ENCODE measurements at places on chromosomes 7 and 10. TPM values are rescaled to one million over a fixed set of nuclear protein-coding genes. Genes with fewer than 3 reads are reported as not detected.

Gene HELLS
- 187 TPM for total RNA-seq

Gene TRIM73
- 6.8 TPM for total RNA-seq

Gene CYP2C19
- total RNA-seq, result not detected

Gene ASAH2B
- total RNA-seq, result 7.3 TPM

Gene MYO3A
- total RNA-seq, result 0.82 TPM

Gene SLC16A12
- not detected for total RNA-seq

Gene TRIL
- total RNA-seq, result 61.5 TPM

Gene NPTX2
- 15.9 TPM for total RNA-seq

Gene ANKRD2
- not detected for total RNA-seq

Gene FKBP6
- not detected for total RNA-seq

Gene C10orf62
- not detected for total RNA-seq

Gene CFAP70
- total RNA-seq, result 0.84 TPM

Gene TCTN3
- 45.5 TPM for total RNA-seq

Gene NRF1
- 27.5 TPM for total RNA-seq

Gene TET1
- total RNA-seq, result 30.0 TPM

DNA sequence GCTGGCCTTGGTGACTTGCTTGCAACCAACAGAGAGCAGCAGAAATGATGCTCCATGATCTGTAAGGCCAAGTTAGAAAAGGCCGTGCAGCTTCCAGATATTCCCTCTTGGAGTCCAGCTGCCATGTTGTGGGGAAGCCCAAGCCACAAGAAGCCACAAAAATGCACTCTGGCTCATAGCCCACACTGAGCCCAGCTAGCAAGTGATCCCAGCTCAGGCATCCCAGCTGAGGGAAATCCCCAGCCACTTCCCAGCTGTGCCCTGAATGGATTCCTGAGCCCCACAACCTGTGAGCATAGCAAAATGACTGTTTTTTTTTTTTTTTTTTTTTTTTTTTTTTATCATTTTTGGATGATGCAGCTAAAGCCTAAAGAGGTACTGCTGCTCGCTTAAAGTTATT, 11.1 kb upstream of the SDK1 start:
- no peak for DNase-seq

- no peak for DNase-seq
These were observed 95.8 kb downstream of the NRP1 start for GRCh38 chr10:33238643-33239042.

GRCh38 chr7:55132550-55132889, 113.7 kb downstream of the EGFR start:
- no peak for DNase-seq

DNA sequence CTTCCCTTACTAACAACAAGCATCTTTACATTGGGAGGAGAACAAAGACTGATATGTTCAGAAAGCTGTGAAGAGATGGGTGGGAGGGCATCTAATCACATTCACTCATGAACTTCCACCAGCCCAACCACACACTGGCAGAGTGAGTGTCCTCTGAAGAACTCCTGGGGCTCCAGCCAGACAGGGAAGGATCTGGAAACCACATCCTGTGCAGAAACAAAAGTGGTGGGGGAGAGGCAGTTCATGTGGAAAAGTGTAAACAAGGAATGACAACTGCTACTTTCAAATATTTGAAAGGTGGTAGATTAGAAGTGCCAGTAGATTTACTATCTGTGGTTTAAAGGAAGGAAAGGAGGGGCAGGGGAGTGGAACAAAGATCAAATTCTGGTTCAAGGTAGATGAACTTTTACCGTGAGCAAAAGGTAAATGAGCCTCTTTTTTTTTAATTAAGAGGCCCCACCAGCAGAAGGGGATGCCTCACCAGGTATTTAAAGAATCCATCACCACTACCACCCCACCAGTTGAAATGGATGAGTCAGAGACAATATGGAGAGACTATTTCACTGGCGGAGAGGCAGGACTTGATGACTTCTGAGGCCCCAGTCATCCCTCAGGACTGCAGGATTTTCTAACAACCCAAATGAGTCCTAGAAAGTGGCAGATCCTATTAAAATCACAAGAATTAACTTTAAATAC, 34.5 kb downstream of the GOT1 start:
- no peak for DNase-seq

GRCh38 chr7:99111591-99111990, 32.3 kb downstream of the SMURF1 start:
- no peak for DNase-seq

- DNase-seq, result no peak
These were observed 236.6 kb downstream of the CDK14 start for GRCh38 chr7:90832726-90833125.

GRCh38 chr7:69504733-69505420, 93.4 kb upstream of the AUTS2 start:
- no peak for DNase-seq

- peak; percentile 3 for DNase-seq
These were observed 593.1 kb downstream of the SORCS1 start for GRCh38 chr10:106571192-106571946.

GRCh38 chr7:132655131-132655727, 79.0 kb upstream of the PLXNA4 start:
- no peak for DNase-seq

DNA sequence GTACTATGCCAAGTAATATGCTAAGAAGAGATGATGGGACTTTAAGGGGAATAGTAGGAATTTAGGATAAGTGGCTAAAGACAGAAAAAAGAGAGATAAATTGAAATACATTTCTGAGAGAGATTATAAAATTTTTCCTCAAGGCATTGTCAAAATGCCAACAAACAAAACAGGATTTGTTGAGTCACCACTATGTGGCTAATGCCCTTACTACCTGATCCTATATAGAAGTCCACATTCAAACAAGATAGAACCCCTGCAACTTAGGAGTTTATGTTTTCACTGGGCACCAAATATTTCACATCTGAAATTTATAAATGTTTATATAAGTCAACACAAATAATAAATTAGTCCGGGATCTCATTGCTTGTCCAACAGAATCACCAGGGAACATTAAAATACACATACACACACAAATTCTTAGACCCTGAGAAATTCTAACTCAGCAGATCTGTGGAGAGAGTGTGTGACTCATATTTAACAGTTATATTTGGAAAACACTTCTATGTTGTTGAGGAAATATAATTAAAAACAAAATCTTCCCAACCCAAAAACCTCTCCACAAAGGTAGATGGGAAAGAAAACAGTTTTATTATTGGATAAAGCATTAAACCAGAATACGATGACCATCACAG, 154.3 kb downstream of the PPP1R3A start:
- DNase-seq, result no peak

- no peak for DNase-seq
These were observed 131.5 kb upstream of the ACBD5 start for GRCh38 chr10:27372095-27372494.

DNA sequence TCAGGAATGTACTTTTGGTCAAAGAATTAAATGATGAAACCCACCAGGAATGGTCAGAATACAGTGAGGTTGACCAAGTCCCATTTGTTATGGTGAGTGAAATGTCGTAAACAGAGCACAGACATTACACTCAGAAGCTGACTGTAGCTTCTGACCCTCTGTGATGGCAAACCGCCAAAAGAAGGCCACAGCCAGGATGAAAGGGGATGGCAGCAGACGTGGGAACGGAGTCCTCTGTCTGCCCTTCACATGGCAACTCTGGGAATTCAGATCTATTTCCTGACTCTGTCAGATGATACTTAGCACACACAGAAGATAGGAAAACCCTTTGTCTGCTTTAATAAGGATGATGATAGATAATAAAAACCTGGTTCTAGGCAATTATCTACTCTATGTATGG, 757.1 kb downstream of the SORCS3 start:
- no peak for DNase-seq

- no peak for DNase-seq
These were observed 154.1 kb upstream of the PDE1C start for GRCh38 chr7:32224276-32224675.

GRCh38 chr7:95549818-95550529, 46.3 kb downstream of the PDK4 start:
- no peak for DNase-seq

- DNase-seq, result no peak
These were observed 211.1 kb downstream of the MGMT start for GRCh38 chr10:129678186-129678585.

DNA sequence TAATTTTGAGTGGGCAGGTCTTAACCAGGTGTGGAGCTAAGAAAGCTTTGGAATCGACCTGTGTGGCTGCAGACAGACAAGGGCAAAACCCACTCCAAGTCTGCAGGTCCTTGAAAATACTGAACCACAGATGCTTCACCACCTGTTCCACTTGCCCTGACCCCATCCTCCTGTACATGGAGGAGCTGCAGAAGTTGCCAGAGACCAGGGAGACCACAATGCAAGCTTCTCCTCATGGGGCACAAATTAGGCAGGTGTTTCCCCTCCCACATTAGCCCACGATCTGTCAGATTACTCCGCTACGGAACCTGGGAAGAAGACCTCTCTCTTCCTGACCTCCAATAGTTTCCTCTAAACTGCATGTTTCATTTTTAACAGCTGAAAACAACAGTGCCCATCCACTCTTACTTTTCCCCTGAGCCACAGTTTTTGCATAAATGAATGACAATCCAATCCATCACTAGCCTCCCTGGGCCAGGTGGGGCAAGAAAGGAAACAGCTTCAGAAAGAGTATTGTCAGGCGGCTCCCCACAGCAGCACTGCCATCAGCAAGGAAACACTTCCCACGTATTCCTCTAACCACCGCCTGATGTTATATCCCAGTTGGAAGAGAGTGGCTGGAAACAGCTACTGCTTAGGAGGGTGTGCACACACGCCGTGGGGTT, 141.6 kb downstream of the PRKAG2 start:
- no peak for DNase-seq

GRCh38 chr7:23341846-23342598, 42.9 kb downstream of the MALSU1 start:
- no peak for DNase-seq

GRCh38 chr7:142554560-142555532, 194.4 kb upstream of the PRSS1 start:
- no peak for DNase-seq

DNA sequence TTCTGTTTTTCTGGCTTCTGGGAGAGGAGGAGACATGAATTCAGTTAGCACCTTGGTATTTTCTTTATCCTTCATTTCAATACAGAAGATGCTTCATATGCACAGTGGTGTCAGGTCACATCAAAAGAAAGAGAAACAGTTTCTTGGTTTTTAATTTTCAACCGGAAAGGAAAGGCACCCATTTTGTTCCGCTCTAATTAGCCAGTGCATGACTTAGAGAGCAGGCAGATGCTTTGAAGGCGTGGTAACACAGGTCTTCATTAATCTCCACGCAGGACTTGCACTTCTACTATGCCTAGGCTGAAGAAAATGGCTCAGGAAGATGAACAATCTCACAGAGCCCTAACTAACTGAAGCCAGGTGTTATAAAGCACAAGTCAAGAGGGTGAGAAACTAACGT, 70.4 kb upstream of the ATRNL1 start:
- no peak for DNase-seq

DNA sequence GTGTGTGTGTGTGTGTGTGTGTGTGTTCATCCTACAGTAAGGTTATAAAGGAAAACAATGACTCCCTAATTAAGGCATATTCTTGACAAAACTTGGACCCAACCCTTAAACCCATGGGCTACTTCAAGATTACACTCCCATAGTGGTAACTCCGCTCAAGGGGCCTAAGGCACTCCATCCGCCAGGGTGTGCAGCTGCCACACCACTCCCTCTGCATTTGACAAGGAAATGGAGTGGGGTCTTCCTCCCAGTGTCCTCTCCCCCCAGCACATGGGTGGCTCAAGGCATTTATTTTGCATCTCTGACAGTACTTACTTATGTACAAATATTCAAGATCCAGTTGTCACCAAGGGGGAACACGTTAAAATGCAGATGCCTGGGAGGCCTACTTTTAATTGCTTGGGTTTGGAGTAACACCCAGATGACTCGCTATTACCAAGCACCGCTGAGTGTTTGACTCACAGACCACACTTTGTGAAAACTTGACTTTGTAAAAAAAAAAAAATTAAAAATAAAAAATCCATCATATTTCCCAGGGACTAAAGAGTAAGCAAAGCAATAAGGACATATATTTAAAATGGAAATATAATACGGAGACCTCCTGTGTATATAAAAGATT, 53.0 kb upstream of the AGR3 start:
- DNase-seq, result no peak

GRCh38 chr10:73494877-73495225, 973 bp downstream of the PPP3CB start:
- DNase-seq, result no peak

DNA sequence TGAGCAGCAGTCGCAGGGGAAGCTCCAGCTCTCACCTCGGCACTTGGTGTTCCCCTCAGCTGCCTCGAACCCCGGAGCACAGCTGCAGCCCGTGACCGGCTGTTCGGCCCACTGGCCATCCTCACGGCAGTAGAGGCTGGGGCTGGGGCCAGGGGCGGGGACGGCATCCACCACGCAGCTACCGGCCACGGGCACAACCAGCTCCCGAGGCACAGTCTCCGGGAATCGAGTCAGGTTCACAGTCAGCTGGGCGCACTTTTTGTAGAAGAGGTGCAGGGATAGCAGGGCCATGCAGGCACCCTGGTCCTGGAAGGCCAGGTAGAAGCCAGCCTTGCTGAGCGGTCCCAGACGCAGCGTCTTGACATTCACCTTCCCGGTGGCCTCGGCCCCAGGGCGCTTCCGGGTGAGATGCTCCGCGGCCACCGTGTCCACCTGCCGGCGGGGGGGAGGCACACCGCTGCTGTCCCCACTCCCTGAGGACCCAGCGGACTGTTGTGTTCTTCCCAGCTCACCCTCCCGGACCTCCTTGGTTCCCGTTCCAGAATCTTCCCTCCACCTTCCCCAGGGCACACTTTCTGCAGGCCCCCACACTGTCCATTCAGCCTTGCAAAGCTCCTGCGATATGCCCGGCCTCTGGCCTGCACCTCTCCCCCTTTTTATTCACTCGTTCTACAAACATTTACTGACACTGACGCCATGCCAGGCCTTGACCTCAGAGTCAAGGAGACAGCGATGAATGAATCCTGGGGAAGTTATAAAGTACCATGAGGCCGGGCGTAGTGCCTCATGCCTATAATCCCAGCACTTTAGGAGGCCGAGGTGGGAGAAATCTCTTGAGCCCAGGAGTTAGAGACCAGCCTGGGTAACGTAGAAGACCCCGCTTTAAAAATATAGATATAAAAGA, 4.8 kb downstream of the EPHB4 start:
- DNase-seq, result no peak

- DNase-seq, result no peak
These were observed 86.8 kb downstream of the CD36 start for GRCh38 chr7:80725181-80725611.

- DNase-seq, result no peak
These were observed 120.9 kb upstream of the KAT6B start for GRCh38 chr10:74705358-74705980.

- DNase-seq, result no peak
These were observed 251.9 kb downstream of the COBL start for GRCh38 chr7:51064688-51065087.

DNA sequence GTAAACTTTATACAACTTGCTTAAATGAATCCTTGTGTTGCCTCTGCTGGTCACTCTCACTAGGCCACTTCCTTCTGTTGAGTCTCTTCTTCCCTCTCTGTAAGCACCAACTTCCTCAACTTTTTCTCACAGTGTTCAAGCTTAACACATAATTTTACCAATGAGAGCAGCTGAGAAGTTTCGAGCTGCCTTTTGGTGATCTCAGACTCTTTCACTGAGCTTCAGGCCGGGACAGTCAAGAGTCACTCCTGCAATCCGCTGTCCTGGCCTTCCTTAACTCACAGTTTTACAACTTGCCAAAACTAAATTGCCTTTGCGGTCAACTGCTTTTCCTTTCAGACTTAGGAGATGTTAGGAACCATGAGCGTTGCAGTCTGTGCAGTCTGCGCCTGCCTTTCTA, 47.4 kb downstream of the PRPF18 start:
- no peak for DNase-seq

All from neural crest cell (in vitro differentiated cells).